CD8-positive, alpha-beta T cell (primary cell): ENCODE measurements at places on chromosomes 1 and 21.

- peak; percentile 46 for DNase-seq
Measured at GRCh38 chr1:100400404-100400803, 48.1 kb downstream of the CDC14A start.

DNA sequence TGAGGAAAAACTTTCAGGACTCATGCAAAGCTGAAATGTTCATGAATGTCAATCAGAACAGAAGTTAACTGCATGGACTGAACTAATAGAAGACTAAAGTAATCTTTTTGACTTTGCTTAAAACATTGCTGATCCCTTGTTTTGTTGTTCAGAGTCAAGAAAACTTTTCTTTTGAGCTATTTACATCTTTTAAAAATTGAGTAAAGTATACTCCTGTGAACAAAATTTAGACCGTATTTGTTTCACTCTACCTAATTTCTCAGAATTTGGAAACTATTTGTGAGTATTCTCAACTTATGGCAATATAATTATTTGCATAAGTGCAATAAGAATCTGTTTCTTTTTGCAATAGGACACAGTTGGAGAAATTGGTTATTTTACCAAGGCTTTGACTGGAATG is 41.1 kb downstream of the INPP5B start:
- DNase-seq, result no peak

- no peak for DNase-seq
Measured at GRCh38 chr21:38909109-38909508, 103.4 kb downstream of the ETS2 start.

- no peak for DNase-seq
Measured at GRCh38 chr1:63748641-63749040, 25.2 kb upstream of the ROR1 start.

GRCh38 chr21:29511096-29511495 is 212.4 kb downstream of the BACH1 start:
- no peak for DNase-seq

DNA sequence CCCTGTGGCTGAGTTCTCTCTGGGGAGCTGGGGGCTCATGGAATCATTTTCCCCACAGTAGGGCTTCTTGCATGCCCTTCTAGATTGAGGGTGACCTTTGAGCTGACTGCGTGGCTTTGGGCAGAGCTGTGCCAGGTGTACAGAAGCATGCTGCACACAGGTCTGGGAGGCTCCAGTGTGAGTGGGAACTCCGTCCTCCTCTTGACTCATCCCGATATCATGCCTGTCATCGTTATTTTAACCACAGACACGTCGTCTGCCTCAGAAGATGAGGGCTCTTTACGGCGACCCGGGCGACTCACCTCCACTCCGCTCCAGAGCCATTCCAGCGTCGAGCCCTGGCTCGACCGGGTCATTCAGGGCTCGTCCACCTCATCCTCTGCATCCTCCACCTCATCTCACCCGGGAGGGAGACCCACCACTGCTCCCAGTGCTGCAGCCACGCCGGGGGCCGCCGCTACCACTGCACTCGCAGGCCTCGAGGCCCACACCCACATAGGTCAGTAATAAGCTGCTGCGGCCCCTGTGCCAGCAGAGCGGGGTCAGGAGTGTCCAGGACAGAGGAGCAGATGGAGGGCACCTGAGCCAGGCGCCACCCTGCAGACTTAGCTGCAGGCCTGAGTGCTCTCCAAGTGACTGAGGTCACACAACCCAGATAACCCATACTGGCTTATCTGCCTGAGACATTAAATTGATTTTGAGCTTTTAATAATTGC is 39.8 kb downstream of the DIP2A start:
- DNase-seq, result no peak

GRCh38 chr1:209747580-209748262 is 8.1 kb upstream of the TRAF3IP3 start:
- DNase-seq, result peak; percentile 83

DNA sequence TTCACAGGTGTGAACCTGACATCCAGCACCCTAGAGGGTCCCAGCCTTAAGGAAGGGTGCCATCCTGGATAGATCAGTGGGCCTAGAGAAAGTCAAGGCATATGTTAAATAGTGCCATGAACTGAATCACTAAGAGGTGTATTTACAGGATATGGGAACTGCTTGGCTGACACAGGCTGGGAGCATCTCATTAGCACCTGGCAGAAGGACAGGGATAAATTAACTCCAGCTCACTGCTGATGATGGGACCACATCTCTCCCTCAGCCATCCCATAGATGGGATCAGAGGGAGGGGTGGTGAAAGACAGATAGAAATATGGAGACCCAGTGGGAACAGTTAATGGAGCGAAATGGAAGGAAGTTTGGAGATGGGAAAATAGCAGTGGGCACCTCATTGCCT is 122.0 kb downstream of the IGSF21 start:
- no peak for DNase-seq

- DNase-seq, result no peak
Measured at GRCh38 chr1:209822706-209823105, 5.1 kb upstream of the UTP25 start.

DNA sequence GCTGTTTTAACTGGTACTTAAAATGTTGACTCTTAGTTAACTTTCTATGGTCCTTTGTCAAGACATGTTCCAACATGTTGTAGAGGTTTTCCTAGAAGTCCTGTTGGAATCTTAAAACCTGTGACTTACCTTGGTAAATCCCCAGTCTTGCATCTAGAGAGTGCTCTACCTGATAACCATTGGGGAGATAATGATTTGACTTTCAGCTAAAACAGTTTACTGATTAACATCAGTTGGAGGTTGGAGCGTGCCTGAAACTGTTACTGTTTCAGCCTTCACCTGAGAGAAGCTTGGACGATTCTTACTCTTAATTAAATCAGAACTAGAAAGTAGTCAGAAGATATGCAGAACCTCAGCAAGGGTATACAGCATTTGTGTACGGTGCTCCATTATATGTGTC is 8.8 kb downstream of the MDM4 start:
- DNase-seq, result no peak

GRCh38 chr1:229108598-229109201 is 162.2 kb upstream of the RAB4A start:
- no peak for DNase-seq

GRCh38 chr1:174914991-174915390 is 84.8 kb upstream of the CACYBP start:
- no peak for DNase-seq

GRCh38 chr1:151839457-151840403 is at the start of gene C2CD4D:
TSS of gene C2CD4D (minus strand) at chr1:151839820. CDS start at chr1:151838989, 831 bp downstream.
- DNase-seq, result peak; percentile 85

GRCh38 chr1:12040457-12041051 is 21.3 kb downstream of the MIIP start:
- DNase-seq, result no peak

GRCh38 chr1:222443566-222443965 is 104.3 kb downstream of the HHIPL2 start:
- DNase-seq, result no peak

DNA sequence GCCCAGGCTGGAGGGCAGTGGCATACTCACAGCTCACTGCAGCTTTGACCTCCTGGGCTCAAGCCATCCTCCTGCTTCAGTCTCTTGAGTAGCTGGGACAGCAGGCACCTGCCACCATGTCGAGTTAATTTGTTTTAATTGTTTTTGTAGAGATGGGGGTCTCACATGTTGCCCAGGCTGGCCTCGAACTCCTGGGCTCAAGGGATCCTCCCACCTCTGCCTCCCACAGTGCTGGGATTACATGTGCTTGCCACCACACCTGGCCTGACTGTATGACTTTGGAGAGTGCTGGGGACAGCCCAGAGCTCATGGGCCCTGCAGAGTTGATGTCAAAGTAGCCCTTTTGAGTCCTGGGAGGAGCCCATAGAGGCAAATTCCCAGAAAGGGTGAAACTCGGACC is 1.8 kb downstream of the OBSCN start:
- no peak for DNase-seq

- no peak for DNase-seq
Measured at GRCh38 chr1:229896861-229897260, 170.2 kb upstream of the GALNT2 start.

GRCh38 chr1:48181669-48182367 is 40.7 kb upstream of the SLC5A9 start:
- DNase-seq, result no peak
